ENCODE measurements at places on chromosomes 7 and 10. TPM values are rescaled to one million over a fixed set of nuclear protein-coding genes. Genes with fewer than 3 reads are reported as not detected.

The CRHR2 gene
- total RNA-seq, result not detected

The GALNT17 gene
- total RNA-seq, result not detected

The HEPACAM2 gene
- not detected for total RNA-seq

The TMEM236 gene
- under 0.01 TPM for total RNA-seq

The PRSS37 gene
- not detected for total RNA-seq

The CALHM1 gene
- total RNA-seq, result not detected

The METTL27 gene
- 5.0 TPM for total RNA-seq

The HSPA12A gene
- 10.7 TPM for total RNA-seq

The TAS2R41 gene
- not detected for total RNA-seq

The PTN gene
- 7.7 TPM for total RNA-seq

The SLC18A2 gene
- 0.05 TPM for total RNA-seq

The CFAP58 gene
- total RNA-seq, result 0.30 TPM

The RHOBTB1 gene
- total RNA-seq, result 17.7 TPM

The MKLN1 gene
- 57.6 TPM for total RNA-seq

The MYPN gene
- total RNA-seq, result under 0.01 TPM

The ELFN1 gene
- total RNA-seq, result 0.74 TPM

The SFMBT2 gene
- 0.14 TPM for total RNA-seq
